ENCODE measurements at places on chromosomes 6 and 20.

DNA sequence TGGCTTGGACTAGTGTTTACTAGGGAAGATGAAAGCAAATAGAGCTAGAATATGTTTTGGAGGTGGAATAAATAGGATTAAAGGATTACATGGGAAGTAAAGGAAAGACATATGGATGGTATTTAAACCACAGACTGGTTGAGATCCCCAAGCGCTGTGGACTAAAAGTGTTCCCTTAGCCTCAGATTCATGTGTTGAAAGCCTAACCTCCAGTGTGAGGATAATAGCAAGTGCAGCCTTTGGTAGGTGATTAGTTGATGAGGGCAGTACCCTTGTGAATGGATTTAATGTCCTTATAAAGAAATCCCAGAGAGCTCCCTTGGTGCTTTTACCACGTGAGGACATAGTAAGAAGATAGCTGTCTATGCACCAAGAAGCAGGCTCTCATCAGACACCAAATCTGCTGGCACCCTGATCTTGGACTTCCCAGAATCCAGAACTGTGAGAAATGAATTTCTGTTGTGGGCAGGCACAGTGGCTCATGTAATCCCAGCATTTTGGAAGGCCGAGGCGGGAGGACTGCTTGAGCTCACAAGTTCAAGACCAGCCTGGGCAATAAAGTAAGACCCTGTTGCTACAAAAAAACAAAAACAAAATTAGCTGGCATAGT is 57.3 kb upstream of the MCM9 start:
- no peak for DNase-seq

- no peak for DNase-seq
Measured at GRCh38 chr20:45998761-45999160, 9.9 kb upstream of the MMP9 start.

GRCh38 chr6:36577301-36577700 is 16.9 kb upstream of the SRSF3 start:
- no peak for DNase-seq

GRCh38 chr6:100343316-100344077 is 121.2 kb downstream of the SIM1 start:
- DNase-seq: no peak

GRCh38 chr6:170447561-170447930 is 105.6 kb downstream of the PSMB1 start:
- no peak for DNase-seq

DNA sequence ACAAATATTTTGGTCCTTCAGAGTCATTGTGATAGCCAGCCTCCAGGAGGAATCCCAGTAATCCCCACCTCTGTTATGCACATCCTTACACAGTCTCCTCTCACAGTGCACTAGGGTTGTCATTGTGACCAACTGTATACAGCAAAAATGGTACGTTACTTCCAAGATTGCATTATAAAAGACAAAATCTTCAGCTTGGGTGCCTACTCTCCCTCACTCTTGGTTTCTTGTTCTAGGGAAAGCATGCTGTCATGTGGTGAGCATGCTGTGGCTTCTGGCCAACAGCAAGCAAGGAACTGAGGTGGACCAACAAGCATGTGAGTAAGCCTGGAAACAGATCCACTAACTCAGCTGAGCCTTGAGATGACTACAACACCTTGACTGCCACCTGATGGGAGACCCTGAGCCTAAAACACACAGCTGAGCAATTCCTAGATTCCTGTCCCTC is 130.1 kb upstream of the DST start:
- DNase-seq: no peak

DNA sequence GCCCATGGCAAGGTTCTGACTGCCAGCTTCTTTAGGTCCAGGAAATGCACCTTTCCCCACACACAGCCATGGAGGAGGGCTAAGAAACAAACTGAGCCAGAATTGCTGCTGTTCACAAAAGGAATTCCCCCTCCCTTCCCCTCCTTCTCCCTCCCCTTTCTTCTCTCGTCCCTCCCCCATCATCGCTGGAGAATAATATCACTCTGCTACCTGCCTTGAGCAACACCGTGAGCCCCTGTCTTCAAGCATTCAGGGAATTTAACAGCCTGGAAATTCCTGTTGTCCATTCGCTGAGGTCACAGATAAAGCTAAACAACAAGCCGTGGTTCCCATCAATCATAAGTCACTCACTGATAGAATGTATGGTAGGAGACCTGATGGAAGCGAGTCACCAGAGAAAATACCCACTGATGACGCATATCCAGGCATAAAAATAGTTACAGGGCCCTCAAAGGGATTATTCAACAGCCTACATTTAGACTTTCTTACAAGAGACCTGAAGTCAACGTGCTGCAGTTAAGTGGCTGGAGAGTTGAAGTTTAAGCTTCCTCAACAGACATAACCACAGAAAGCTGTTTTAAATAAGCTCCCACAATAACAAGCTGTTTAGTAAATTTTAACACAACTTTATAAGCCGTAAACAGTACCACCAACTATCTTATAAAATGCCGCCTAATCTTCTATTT is 59.7 kb downstream of the HIVEP2 start:
- no peak for DNase-seq

GRCh38 chr6:135939208-135939591 is 87.7 kb downstream of the PDE7B start:
- no peak for DNase-seq

DNA sequence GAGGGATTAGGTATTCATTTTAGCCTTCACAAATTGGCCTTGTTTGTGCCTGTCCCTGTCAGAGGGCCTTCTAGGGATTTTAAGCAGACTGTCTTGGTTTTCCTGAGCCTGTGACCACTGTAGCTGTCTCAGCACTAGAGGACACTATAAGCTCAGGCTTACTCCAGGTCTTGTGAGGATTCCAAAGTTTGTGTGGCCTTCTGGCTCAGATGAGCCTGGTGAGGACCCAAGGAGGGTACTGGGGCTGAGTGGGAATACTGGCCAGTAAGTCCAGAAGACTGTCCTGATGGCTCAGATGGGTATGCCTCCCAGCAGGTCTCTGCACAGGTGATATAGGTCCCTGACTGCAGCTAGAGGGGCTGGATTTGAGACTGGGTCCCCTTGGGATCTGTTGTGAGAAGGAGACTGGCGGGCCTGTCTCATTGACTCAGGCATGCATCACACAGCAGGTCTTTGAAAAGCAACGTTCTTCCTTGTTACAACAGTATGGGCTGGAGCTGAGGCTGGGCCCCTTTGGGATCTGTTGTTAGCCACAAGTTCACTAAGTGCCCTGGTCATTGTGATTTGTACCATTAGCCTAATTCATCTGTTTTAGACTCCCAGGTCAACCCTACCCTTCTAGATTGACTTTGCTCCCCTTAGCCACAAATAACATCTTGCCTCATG is 26.3 kb upstream of the TFB1M start:
- DNase-seq: no peak
